ENCODE measurements at places on chromosomes 16 and 17. TPM values are rescaled to one million over a fixed set of nuclear protein-coding genes. Genes with fewer than 3 reads are reported as not detected.

Gene CCL11
- total RNA-seq: 0.12 TPM

Gene DPEP1
- total RNA-seq: not detected

Gene ATXN2L
- total RNA-seq: 67.1 TPM

Gene FAM20A
- 12.2 TPM for total RNA-seq

Gene ABCA10
- total RNA-seq: 0.44 TPM

Gene CPSF4L
- not detected for total RNA-seq

Gene SGSH
- total RNA-seq: 12.1 TPM

Gene CCL14
- total RNA-seq: not detected

Gene NAGS
- 2.9 TPM for total RNA-seq

Gene SLC47A2
- not detected for total RNA-seq

Gene FBRS
- 16.8 TPM for total RNA-seq

Gene AKAP1
- total RNA-seq: 13.9 TPM

Gene CDH13
- 133 TPM for total RNA-seq

Gene TMEM238L
- total RNA-seq: not detected

Gene HLF
- 0.33 TPM for total RNA-seq

Gene GSE1
- total RNA-seq: 33.3 TPM

Gene TBX4
- not detected for total RNA-seq

Gene SLX4
- 6.0 TPM for total RNA-seq

Gene ANKFN1
- not detected for total RNA-seq

Gene AGRP
- not detected for total RNA-seq

Gene KCNJ18
- not detected for total RNA-seq

Gene CDIPT
- 59.4 TPM for total RNA-seq

Gene COPZ2
- total RNA-seq: 65.5 TPM

Gene EFNB3
- 0.12 TPM for total RNA-seq

All from uterine smooth muscle cell (primary cell).